ENCODE measurements at places on chromosomes 3 and 15.

GRCh38 chr15:67087507-67088172, 22.2 kb downstream of the SMAD3 start:
- no peak for DNase-seq

DNA sequence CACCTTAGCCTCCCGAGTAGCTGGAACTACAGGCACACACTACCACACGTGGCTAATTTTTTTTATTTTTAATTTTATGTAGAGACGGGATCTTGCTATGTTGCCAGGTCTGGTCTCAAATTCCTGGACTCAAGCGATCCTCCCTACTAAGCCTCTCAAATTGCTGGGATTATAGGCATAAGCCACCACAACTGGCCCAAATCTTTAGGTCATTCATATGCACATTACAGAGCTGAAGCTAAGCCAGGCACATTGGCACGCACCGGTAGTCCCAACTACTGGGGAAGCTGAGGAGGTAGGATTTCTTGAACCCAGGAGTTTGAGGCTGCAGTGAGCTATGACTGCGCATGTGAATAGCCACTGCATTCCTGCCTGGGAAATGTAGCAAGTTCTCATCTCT, 265.9 kb downstream of the ZMAT3 start:
- no peak for DNase-seq

- DNase-seq, result peak; percentile 75
These were observed 9.1 kb downstream of the BFSP2 start for GRCh38 chr3:133408961-133409360.

DNA sequence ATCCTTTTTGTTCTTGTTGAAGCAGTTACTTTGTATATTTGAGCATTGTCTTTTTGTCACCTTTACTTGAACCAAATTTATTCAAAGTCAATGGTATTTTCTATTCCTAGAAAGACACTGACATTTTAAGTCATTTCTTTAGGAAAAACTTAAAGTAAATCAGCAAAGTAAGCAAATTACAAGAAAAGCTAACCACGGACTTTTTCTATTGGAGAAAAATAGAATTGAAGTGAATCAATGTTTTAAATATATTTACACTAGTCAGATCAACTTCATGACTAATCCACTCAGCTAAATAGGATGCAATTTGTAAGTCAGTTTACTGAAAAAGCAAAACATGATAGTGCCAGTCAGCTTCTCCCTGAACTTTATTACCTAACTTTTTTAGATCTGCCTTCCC, 733.8 kb upstream of the ALCAM start:
- no peak for DNase-seq

DNA sequence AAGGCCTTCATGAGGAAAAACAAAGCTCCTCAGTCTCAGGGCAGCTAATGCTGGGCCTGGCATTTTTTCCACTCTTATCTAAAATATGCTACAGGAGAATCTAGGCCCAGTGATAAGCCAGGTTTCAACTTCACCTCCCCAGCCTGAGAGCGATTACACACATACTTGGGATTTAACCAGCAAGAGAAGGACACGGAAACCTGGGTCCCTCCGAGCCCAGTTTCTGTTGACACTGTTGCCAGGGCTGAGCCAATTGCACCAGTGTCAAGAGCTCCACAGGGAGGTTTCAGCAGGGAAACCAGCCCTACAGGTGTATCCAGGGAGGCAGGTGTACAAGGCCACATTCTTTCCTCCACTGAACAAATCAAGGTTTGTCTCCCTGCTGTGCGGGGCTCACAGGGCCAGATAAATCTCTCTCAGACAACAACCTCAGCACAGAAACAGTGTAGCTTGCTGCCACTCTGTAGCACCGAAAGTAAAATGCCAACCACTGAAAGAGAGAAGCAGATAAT, 85.4 kb downstream of the MAGI1 start:
- no peak for DNase-seq

- peak; percentile 8 for DNase-seq
These were observed 106.4 kb downstream of the MFSD1 start for GRCh38 chr3:158908187-158908734.

DNA sequence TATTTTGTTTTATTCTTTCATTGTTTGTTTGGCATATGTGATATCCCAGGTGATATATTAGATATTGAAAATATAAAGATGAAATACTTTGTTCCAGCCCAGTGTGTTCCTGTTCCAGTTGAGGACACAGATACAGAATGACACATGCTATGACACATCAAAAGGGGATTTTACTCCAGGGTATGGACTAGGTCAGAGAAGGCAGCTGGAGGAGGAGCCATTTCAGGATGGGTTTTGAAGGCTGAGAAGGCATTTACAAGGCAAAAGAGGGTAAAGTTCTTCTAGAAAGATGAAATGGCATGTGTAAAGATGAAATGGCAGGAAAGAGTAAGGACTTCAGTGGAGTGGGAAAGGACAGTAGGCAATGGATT, 163.8 kb downstream of the ZIC1 start:
- peak; percentile 5 for DNase-seq

DNA sequence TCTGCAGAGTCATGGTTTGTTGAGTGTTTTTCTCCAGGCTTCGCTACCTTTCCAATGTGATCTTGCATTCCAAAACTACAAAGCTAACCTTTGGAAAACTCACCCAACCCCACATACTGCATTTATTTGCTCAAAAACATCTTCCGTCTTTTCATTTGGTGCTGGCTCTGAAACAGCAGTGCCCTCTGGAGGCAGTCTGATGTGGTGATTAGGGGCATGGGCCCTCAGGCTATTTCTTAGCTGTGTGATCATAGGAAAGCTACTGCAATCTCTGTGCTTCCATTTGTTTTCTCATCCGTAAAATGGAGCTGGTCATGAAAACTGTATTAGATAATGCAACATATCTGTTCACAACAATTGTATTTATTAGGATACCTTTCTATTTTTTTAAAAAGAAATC, 47.0 kb downstream of the MTHFS start:
- peak; percentile 48 for DNase-seq

DNA sequence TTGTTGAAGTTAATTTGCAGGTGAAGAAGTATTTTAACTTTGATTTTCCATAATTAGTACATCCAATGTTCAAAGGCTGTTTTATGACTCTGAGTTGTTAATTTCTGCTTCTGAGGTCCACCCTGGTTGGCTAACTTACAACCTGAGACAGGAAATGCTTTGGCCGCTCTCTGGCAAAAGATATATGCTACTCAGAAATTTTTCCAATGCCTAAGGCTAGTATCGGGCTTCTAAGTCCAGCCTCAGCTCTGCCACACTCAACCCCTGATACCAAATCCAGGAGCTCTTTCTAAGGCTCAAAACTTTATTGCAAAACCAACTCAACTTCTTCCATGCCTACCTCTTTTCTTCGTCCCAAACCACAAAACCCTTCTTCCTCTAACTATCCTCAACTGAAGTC, 192.9 kb downstream of the NEK10 start:
- no peak for DNase-seq

- DNase-seq, result no peak
These were observed 9.8 kb upstream of the MME start for GRCh38 chr3:155070316-155070715.

- no peak for DNase-seq
These were observed 30.3 kb upstream of the TUBGCP5 start for GRCh38 chr15:23069496-23070166.

GRCh38 chr3:166580561-166580960, 743.3 kb upstream of the BCHE start:
- DNase-seq, result peak; percentile 21

- peak; percentile 36 for DNase-seq
These were observed 223.4 kb downstream of the ATP8B4 start for GRCh38 chr15:49895347-49896223.

DNA sequence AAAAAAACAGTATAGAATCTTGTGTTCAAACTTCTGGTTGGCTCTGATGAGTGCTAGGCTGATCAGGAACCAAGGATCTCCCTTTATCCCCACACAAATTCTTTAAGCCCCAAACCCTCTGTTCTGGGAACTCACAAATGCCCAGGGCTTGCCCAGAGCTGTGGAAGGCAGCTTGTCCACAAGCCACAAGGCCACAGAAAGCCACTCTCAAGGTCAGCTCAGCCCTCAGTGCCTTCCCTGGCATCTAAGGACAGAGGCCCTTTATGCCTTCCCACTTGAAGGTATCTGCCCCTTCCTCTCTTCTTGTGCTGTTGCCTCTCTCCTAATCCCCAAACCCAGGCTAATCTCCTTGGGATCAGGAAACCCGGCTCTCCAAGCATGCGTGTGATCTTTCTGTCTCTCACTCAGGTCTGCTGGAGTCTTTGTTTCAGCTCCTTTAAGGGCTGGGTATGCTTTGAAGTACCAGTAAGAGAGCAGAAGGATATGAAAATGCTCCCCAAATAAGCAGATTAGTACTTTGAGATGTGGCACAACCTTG, 145.0 kb upstream of the TRIM42 start:
- DNase-seq, result no peak

DNA sequence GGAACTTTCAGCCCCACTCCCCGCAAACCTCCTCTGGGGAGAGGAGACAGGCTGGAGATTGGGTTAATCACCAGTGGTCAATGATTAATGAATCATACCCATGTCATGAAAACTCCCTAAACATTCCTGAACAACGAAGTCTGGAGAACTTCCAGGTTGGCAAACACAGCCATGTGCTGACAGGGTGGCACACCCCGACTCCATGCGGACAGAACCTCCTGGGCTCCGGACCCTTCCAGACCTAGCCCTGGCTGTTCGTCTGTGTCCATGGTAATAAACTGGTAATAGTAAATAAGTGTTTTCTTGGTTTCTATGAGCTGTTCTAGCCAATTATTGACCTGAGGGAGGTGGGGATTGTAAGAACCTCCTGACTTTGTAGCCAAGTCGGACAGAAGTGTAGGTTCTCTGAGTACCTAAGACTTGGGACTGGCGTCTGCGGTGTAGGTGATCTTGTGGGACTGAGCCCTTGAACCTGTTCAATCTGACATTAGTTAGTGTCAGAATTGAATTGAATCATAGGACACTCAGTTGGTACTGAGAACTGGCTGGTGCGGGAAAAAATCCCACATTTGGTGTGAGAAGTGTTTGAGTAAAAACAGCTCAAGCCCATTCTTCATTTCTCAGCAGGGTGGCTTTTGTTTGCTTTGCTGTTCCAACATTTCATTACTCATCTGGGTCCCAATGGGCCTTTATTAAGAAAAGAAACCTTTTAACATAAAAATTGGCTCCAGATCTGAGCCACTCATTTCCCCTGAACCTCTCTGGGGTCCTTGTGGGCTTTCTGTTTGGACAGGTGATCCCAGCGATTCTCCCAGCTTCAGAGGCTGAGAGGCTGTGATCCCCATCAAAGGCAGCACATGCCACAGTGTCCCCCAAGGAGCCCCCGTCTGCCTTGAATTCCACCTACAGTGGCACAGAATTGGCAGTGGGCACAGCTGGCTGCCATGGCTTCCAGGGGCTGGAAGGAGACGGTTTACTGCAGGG, 151.0 kb downstream of the TJP1 start:
- peak; percentile 78 for DNase-seq

DNA sequence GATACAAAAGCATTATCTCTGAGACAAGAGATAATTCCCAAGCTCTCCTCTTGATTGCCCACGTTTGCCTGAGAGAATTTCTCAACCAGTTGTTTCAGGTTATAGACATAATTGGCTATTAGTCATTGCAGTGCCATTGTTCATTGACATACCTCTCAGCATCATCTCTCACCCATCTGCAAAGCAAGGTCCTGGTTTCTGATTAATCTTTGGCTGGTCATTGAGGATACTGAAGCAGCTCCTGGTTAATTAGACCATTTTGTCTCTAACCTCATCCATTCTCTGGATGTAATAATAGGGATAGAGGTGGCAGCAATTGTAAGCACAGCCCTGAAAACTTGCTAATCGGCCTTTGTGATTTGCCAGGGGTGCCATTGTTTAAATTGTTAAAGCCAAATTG, 104.2 kb downstream of the CNTN6 start:
- no peak for DNase-seq

GRCh38 chr3:178602856-178603255, 66.6 kb downstream of the KCNMB2 start:
- no peak for DNase-seq

Measured in fibroblast of skin of right quadriceps (primary cell).